Stimulated activated CD8-positive, alpha-beta memory T cell treated with anti-CD3 and anti-CD28 coated beads, Interleukin-2, amount 100 ng/mL, for 1 hour (primary cell): ENCODE measurements at places on chromosomes 3 and 15.
A peak's percentile ranks its signal among the peaks of the same experiment; 100 is the strongest.

- DNase-seq: no peak
These were observed 468.6 kb upstream of the CFAP20DC start for GRCh38 chr3:59518283-59519055.

DNA sequence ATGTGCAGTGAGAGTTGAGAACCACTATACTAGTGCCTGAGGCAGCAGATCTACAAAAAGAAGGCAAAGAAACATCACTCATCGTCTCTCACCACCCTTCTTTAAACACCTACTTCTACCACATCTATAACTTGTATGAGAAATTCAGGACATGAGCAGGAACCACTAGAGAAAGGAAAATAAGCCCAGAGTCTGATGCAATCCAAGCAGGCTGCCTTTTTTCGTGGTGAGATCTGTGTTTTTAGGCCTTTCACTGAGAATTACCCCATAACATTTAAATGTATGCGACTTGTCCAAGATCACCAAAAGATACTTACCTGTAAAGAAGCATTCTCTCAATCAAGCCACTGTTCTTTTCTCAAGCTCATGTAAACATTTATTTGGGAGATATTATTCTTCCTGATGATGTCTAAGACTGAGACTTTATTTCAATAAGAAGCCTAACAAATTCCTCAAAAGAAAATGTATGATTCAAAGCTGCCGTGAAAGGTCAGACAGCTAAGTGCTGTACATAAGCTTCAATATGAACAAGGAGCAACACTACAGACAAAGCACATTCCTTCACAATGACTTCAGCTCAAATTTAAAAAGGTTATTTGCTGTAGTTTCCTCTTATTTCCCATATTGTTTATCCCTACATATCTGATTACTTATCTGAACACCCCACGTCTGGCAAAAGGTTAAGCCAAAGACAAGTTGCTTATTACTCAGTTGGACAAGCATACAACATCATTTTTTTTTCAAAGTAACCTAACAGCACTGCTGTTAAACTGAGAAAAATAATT lies 16.5 kb downstream of the SPICE1 start:
- no peak for DNase-seq

DNA sequence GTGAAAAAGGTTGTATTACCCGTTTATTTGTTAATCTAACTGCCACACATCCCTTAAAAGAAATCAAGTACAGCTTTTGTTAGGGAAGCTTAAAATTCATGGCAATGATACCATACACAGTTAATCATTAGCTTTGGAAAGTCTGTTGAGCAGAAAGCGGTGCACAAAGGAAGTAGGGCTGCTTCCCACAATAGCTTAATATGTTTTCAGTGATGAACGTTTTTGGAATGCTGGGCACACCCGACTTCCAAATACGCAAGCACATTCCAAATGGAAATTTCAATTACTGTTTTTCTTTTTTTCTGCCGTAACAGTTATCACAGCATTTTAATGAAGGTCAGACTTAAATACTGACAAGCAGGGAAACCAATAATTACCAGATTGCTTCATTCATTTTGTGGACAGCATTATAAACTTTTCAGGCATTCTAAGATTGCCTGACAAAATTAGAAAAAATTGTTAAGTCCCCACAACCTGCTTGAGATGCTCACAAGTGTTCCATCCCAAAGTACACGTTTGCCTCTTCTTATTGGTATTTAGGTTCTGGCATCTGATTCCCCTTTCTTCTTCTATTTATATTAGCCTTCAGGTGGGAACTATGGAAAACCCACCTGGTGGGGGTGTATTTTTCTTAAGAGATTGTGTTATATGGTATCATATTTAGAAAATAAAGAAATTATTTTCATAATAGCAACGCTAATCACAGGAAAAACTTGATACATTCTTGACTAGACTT lies 1.1 kb upstream of the ECT2 start:
- DNase-seq: no peak

GRCh38 chr3:8709801-8710507 lies 23.6 kb upstream of the CAV3 start:
- DNase-seq: no peak

DNA sequence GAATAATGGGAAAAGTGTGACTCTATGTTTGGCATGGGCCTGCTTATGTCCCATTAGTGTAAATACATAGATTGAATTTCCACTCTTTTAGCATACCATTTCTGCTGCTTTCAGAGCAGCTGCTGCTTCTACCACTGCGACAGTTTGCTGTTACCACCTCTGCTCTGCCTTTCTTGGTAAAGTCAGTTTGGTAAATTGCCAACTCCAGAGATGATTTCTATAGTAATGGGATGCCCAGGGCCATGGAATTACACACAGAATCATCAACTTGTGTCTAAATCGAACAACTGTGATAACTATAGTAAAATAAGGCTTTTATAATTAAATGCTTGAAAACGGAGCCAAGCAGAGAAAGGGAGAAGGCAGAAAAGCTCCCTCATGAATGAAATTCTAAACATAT lies 168.4 kb upstream of the VEPH1 start:
- no peak for DNase-seq

GRCh38 chr15:77944002-77944867 lies 133.3 kb downstream of the TBC1D2B start:
- DNase-seq: no peak

GRCh38 chr15:29131840-29132420 lies 137.7 kb downstream of the NSMCE3 start:
- DNase-seq: no peak

DNA sequence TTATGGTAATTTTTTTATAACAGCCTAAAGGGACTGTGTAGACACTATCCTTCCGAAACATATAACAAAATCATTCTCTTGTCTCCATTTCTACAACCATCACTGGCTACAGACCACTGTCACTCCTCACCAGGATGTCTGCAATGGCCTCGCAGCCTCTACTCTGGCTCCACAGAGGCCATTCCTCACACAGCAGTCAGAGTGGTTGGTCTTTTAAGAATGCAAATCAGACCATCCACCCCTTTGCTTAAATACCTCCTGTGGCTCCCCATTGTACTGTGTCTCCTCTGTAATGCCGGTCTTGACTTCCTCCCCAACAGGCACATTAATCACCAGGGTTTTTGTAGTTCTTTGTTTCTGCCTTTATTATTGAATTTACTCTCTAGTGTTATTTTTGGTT lies 344.8 kb downstream of the ERC2 start:
- DNase-seq: no peak

DNA sequence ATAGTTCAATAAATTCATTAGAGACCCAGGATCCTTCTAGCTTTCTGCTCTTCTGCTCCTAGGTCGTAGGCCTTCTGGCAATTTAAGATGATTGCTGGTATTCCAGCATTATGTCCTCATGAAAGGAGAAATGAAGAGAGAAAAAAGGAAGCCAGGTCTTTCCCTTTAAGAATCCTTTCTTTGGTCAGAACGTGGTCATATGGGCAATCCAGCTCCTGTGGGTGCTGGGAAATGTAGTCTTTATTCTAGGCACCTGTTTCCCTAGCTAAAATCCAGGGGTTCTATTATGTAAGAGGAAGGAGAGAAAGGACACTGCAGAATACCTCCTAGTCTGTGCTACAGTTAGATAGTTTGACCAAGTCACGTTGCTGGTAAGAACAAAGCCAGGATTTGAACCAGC lies 35.5 kb upstream of the NR1I2 start:
- no peak for DNase-seq

DNA sequence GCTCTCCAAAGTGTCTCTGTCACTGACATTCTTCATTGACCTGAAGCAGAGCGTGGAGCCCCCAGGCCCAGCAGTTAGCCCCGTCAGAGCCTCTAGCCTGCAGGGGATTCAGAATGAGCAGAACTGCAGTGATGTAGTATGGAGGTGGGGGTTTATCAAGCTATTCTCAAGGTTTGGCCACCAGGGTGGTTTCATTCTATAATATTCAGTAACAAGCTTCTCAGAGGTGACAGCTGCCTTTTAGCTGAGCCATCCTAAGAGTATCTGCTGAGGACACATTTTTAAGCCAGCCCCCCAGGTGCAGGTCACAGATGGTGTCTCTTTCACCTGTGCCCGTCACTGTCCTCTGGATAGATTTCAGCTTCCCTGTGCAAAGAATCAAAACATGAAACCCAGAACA lies 31.9 kb downstream of the CMTM7 start:
- no peak for DNase-seq

- DNase-seq: no peak
These were observed 416.1 kb downstream of the ERC2 start for GRCh38 chr3:56052188-56052587.

DNA sequence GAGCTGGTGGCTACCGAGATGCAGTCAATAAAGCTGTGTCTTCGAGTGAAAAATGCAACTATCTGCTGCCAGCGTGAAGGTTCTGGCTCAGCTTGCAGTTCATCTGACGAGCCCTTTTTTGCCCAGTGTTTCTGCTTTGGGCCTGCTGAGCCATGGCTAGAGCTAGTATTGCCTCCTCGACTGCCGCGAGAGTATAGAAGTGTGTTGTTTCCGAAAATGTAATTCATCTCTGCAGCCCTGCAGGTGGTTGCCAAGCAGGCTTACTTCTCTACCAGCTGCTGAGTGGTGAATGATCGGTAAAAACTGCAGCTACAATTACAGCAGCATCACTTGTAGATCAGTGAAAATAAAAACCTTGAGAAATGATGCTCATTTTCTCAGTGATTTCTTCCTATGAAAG lies 114.8 kb downstream of the DLG1 start:
- DNase-seq: no peak

DNA sequence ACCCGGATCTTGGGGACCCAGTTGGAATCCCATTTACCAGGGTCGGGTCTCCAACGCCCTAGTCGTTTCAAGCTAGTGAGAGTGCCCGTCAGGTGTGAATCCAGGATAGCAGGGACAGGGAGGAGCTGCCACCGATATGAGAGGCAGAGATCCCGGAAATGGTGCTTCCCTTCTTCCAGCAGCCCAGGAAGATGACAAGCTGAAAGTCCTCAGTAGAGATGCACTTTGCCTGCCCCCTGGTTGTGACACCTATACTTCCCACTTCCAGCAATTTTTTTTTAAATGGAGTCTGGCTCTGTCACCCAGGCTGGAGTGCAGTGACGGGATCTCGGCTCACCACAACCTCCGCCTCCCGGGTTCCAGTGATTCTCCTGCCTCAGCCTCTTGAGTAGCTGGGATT lies 503.0 kb downstream of the NTRK3 start:
- no peak for DNase-seq

GRCh38 chr3:129475863-129476262 lies 35.8 kb downstream of the IFT122 start:
- DNase-seq: no peak

GRCh38 chr3:67016522-67017080 lies 18.5 kb downstream of the KBTBD8 start:
- no peak for DNase-seq

DNA sequence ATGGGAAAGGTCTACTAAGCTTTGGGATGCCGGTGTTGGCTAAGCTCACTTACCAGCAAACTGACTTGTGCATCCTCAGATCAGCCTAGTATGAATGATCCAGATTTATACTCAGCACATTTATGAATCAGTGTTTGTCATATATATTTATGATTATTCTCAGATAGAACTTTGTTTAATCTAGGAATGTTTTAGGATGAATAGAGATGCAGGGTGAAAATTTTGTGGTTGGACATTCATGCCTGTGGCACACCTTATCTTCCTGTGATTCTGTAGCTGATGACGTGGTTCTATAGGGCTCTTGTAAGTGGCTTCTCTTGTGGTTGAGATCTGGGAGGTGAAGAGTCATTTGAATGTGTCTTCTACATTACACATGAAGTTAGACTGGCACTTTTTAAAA lies 11.4 kb downstream of the CDIN1 start:
- DNase-seq: no peak

GRCh38 chr3:71621825-71622537 lies 38.5 kb upstream of the FOXP1 start:
- DNase-seq: no peak

- DNase-seq: no peak
These were observed 60.5 kb downstream of the HCN4 start for GRCh38 chr15:73308305-73308704.

DNA sequence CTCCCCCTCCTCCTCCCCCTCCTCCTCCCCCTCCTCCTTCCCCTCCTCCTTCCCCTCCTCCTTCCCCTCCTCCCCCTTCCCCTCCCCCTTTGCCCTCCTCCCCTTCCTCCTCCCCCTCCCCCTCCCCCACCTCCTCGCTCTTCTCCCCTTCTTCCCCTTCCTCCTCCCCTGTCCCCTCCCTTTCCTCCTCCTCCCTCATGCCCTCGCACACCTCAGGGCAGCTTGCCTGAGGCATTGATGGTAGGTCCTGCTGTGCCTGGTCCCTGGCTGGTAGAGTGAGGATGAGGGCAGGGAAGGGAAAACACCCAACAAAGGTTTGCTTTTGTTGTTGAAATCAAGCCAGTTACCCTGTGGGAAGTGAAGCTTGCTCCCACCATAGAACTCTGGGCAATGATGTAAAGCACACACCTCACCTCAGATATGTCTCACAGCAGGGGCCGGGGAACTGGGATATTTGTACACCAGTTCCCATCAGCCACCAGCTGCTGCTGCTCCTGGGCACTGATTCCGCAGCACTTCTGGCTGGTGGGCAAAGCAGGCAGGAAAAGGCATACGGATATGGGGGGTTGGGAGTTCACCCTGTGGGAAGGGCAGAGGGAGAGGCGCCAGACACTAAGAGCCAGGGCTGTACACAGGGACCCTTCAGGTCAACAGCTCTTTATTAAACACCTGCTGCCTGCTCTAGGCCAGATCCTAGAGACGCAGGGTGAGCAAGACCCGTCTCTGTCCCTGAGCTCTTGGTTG lies 13.8 kb downstream of the ISG20 start:
- DNase-seq: no peak

- DNase-seq: no peak
These were observed 4.9 kb downstream of the LIMD1 start for GRCh38 chr3:45599424-45599886.

- DNase-seq: no peak
These were observed 55.1 kb downstream of the PDE8A start for GRCh38 chr15:85036716-85037115.

DNA sequence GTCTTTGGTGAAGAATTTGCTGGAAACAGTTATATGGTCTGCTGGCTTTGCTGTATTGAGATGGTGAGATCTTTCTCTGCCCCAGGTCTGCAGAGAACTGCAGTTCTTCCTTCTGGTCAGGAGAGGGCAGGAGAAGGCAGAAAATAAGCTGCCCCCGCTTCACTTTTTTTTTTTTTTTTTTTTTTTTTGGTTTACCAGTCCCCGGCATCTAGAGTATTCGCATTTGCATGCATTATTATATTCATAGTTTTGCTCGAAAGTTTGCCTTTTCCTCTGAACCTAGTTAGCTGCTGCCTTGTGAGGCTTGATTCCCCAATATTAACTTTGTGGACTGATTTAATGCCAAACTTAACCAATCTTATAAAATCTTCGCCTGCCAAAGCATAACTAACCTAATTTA lies 10.6 kb upstream of the PARL start:
- peak; percentile 9 for DNase-seq

GRCh38 chr15:39721893-39722292 lies 60.7 kb downstream of the FSIP1 start:
- DNase-seq: no peak
